ENCODE measurements at places on chromosomes 1 and 21.

DNA sequence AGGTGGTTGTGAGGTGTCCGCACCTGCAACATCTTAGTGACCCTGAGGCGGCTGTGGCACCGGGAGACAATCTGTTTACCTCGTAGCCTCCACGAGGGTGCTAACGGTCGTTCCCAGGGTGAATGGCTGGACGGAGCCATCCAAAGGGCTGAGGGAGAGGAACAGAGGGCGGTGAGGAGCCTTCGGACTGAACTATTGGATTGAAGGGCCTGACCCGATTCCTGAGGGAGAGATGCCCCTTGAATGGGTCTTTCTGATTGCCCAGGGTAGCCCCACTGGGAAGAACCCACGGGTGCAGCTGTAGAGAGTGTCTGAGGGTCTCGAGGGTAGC is 2.3 kb downstream of the NR5A2 start:
- no peaks in the 10 kb centered on the region for H3K36me3 ChIP-seq
- peaks cover 6% of the 10 kb centered on the region for H3K27me3 ChIP-seq
- no peaks in the 10 kb centered on the region for H3K4me1 ChIP-seq

- H3K27ac ChIP-seq: peak overlapping the region; percentile 79
- peaks cover 22% of the 10 kb centered on the region for H3K4me1 ChIP-seq
- DNase-seq: no peak
- no peak overlapping the region for H3K4me3 ChIP-seq
These were observed 30.4 kb downstream of the IFNGR2 start for GRCh38 chr21:33433425-33434114.

DNA sequence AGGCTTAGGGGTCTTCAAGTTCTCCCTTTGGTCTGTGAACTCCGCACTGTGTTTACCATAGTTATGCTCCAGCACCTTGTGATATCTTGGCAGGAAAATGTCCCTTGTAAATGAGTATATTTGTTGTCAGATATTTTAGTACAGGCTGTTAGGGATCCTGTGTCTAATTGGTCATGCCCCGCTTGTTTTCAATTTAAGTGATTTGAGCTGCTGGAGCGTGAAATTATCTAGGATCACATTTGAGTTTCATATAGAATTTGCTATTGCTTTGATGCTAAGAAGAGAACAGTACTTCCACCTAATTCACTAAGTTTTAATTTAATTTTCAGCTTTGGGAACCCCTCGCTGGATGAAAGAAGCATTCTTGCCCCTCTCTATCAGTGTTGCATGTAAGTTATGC is 15.4 kb upstream of the TOR3A start:
- no peak overlapping the region for H3K27ac ChIP-seq
- no peaks in the 10 kb centered on the region for H3K4me1 ChIP-seq
- H3K36me3 ChIP-seq: peaks cover 21% of the 10 kb centered on the region
- H3K27me3 ChIP-seq: no peaks in the 10 kb centered on the region

- H3K27ac ChIP-seq: no peak overlapping the region
- H3K27me3 ChIP-seq: no peaks in the 10 kb centered on the region
- peaks cover 48% of the 10 kb centered on the region for H3K4me1 ChIP-seq
- no peaks in the 10 kb centered on the region for H3K36me3 ChIP-seq
- no peak for DNase-seq
These were observed 112.2 kb downstream of the RYR2 start for GRCh38 chr1:237154157-237154556.

DNA sequence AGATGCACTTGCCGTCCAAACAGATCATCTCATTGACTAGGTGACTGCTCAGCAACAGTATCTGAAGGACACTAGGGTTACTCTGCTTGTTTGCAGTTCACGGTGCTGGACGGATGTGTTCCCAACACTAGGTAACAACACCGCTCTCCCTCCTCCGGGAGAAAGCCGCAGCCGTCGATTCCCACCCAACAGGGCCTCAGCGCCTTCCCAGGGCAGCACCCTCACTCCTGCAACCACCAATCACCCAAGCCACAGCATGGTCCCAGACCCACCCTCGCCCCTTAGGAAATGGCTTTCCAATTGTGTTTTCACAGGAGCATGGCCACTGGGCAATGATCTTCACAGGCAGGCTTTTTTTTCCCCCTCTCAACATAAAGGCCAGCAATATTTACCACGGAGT is 779 bp downstream of the TLR5 start:
- no peaks in the 10 kb centered on the region for H3K4me1 ChIP-seq
- H3K4me3 ChIP-seq: no peak overlapping the region
- H3K36me3 ChIP-seq: no peaks in the 10 kb centered on the region
- H3K27me3 ChIP-seq: no peaks in the 10 kb centered on the region
- peak overlapping the region; percentile 63 for H3K27ac ChIP-seq

GRCh38 chr1:51070640-51071039 is 31.4 kb upstream of the C1orf185 start:
- no peak for DNase-seq
- no peak overlapping the region for H3K4me3 ChIP-seq
- H3K27me3 ChIP-seq: no peaks in the 10 kb centered on the region
- no peaks in the 10 kb centered on the region for H3K4me1 ChIP-seq
- no peak overlapping the region for H3K27ac ChIP-seq

DNA sequence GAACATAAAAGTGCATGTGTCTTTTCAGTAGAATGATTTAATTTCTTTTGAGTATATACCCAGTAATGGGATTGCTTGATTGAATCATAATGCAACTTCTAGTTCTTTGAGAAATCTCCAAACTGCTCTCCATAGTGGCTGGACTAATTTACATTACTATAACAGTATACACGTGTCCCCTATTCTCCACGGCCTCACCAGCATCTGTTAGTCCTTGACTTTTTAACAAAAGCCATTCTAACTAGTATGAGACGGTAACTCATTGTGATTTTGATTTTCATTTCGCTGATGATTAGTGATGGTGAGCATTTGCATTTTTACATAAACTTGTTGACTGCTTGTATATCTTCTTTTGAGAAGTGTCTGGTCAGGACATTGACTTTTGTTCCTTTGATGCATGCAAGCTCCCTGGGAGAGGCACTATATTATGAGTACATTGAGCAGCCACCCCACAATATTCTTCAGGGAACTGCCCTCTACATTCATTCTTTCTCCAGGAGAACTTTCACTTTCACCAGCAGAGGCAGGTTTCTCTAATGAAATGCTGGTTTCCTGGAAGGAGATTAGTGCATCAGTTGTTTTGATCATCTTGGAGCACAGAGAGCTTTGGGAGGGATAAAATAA is 51.9 kb upstream of the LPGAT1 start:
- H3K4me1 ChIP-seq: no peaks in the 10 kb centered on the region
- no peak for DNase-seq
- no peak overlapping the region for H3K27ac ChIP-seq
- no peaks in the 10 kb centered on the region for H3K27me3 ChIP-seq

DNA sequence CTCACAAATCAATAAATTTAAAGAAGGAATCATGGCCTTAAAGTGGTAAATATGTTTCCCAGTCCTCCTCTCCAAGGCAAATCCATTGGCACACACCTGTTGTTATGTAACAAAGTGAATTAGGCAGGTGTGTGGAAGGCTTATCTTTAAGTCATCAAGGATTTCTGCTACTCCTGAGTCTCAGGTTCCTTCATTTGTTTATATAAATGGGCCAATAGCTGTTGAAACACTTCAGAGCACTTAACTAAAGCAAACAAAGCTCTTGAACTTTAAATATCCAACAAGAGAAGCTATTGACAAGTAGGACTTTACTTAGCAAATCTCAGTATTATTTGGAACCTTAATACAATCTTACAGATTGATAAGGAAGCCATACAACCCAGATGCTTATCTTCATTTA is 99.3 kb upstream of the ESRRG start:
- no peaks in the 10 kb centered on the region for H3K4me1 ChIP-seq
- H3K36me3 ChIP-seq: no peaks in the 10 kb centered on the region
- no peak overlapping the region for H3K4me3 ChIP-seq
- no peaks in the 10 kb centered on the region for H3K27me3 ChIP-seq

DNA sequence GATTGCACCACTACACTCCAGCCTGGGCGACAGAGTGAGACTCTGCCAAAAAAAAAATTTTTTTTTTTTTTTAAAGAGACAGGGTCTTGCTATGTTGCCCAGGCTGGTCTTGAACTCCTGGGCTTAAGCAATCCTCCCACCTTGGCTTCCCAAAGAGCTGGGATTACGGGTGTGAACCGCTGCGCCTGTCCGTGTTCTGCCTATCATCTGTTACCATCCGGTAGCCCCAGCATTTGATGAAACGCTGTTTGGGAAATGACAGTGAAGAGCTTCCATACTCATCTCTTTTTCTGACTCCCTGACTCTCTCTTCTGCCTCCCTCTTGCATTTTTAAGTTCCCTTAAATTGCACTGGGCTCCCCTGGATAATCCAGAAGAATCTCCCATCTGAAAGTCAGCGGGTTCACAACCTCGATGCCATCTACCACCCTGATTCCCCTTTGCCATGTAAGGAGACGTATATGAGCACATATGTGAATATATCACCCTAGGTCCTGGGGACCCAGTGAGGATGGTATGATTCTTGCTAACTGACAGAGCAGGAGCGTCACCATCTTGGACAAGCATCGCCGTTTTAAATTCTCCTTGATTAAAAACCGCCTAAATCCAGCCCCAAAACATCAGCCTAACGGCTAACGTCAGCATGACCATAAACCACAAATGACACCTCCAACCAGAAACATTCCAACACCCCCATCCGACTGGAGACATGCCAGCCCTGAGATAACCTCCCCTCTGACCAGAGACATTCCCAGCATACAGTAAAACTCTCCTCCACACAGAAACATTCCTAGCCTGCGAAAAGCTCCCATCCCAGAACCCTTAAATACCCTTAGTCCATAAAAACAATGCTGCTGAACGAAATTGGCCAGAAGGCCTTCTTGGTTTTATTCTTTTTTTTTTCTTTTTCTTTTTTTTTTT is 12.4 kb downstream of the TNFRSF8 start:
- no peak for DNase-seq
- H3K27ac ChIP-seq: no peak overlapping the region
- no peaks in the 10 kb centered on the region for H3K27me3 ChIP-seq
- no peak overlapping the region for H3K4me3 ChIP-seq

- H3K27ac ChIP-seq: no peak overlapping the region
- H3K36me3 ChIP-seq: peaks cover 35% of the 10 kb centered on the region
- H3K4me1 ChIP-seq: no peaks in the 10 kb centered on the region
- no peaks in the 10 kb centered on the region for H3K27me3 ChIP-seq
- H3K4me3 ChIP-seq: no peak overlapping the region
These were observed 17.5 kb downstream of the TRMT1L start for GRCh38 chr1:185139246-185139645.

GRCh38 chr1:237759377-237759776 is 131.3 kb downstream of the ZP4 start:
- DNase-seq: no peak
- no peak overlapping the region for H3K27ac ChIP-seq
- no peak overlapping the region for H3K4me3 ChIP-seq
- no peaks in the 10 kb centered on the region for H3K27me3 ChIP-seq
- peaks cover 19% of the 10 kb centered on the region for H3K36me3 ChIP-seq

GRCh38 chr1:88216441-88216840 is 467.6 kb upstream of the PKN2 start:
- H3K4me1 ChIP-seq: no peaks in the 10 kb centered on the region
- no peak overlapping the region for H3K27ac ChIP-seq
- no peaks in the 10 kb centered on the region for H3K27me3 ChIP-seq
- H3K4me3 ChIP-seq: no peak overlapping the region

- no peaks in the 10 kb centered on the region for H3K4me1 ChIP-seq
- DNase-seq: no peak
- no peak overlapping the region for H3K4me3 ChIP-seq
- no peaks in the 10 kb centered on the region for H3K27me3 ChIP-seq
- H3K36me3 ChIP-seq: no peaks in the 10 kb centered on the region
These were observed 13.0 kb downstream of the EDARADD start for GRCh38 chr1:236407059-236407458.

GRCh38 chr1:233121947-233122559 is 171.6 kb downstream of the NTPCR start:
- DNase-seq: no peak
- no peaks in the 10 kb centered on the region for H3K4me1 ChIP-seq
- H3K27ac ChIP-seq: no peak overlapping the region
- no peak overlapping the region for H3K4me3 ChIP-seq
- H3K27me3 ChIP-seq: no peaks in the 10 kb centered on the region

DNA sequence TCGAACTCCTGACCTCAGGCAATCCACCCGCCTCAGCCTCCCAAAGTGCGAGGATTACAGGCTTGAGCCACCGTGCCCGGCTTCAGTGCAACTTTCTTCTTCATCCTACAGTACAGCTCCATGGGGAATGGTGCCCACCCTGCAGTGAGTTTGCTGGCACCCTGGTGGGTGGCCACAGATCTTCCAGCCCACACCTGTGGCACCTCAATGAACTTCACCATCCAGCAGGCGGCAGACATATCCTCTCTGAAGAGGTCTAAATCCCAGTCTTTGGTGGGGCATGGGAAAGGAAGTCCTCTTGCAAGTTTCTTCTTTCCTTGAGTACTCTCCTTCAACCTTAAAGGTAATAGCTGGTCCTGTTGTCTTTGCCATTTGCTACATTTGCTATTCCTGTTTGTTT is 18.1 kb upstream of the ZBTB8A start:
- H3K36me3 ChIP-seq: no peaks in the 10 kb centered on the region
- no peak for DNase-seq
- H3K27ac ChIP-seq: no peak overlapping the region
- H3K4me3 ChIP-seq: no peak overlapping the region
- H3K4me1 ChIP-seq: no peaks in the 10 kb centered on the region

GRCh38 chr1:6037338-6037762 is 8.3 kb upstream of the KCNAB2 start:
- no peaks in the 10 kb centered on the region for H3K36me3 ChIP-seq
- DNase-seq: no peak
- no peaks in the 10 kb centered on the region for H3K27me3 ChIP-seq
- no peak overlapping the region for H3K27ac ChIP-seq
- H3K4me1 ChIP-seq: peaks cover 6% of the 10 kb centered on the region

- no peak overlapping the region for H3K27ac ChIP-seq
- H3K27me3 ChIP-seq: no peaks in the 10 kb centered on the region
- H3K4me3 ChIP-seq: no peak overlapping the region
- no peak for DNase-seq
These were observed 9.5 kb upstream of the TMEM61 start for GRCh38 chr1:54970901-54971300.

GRCh38 chr1:218249338-218250140 is 35.6 kb upstream of the RRP15 start:
- no peaks in the 10 kb centered on the region for H3K4me1 ChIP-seq
- no peaks in the 10 kb centered on the region for H3K36me3 ChIP-seq
- H3K27ac ChIP-seq: no peak overlapping the region
- H3K27me3 ChIP-seq: no peaks in the 10 kb centered on the region
- no peak for DNase-seq
- no peak overlapping the region for H3K4me3 ChIP-seq

Data from right atrium auricular region (tissue), 2 donors.